Stimulated activated CD8-positive, alpha-beta memory T cell treated with anti-CD3 and anti-CD28 coated beads, Interleukin-4, amount 100 ng/mL, for 24 hours (primary cell): ENCODE measurements at places on chromosomes 12 and 14.

- DNase-seq: no peak
Observed at GRCh38 chr12:45220363-45220931, 4.6 kb downstream of the ANO6 start.

DNA sequence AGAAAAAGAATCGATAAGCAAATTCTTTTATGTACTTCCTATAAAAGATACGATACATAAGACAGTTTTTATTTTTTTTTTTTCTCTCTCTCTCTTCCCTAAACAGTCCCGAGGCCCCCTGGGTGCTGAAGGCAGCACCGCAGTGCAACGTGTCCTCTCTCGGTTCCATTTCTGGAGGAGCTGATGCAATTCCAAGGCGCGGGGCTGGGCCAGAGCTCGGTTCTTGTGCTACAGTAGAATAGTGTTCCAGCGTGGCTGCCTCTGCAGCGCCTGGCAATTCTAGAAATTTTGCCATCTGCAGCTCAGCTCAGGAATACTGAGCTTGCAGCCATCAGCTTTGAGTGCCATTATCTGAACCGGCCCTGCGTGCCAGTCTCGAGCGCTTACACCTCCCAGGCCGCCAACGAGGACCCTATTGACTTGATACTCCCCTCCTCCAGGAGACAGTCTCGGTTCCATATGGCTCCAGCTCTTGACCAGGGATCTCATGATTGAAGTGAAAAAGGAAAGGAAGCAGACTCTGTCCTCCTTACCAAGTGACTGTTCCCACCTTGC, 630 bp downstream of the ALDH1L2 start:
- DNase-seq: no peak

- no peak for DNase-seq
Observed at GRCh38 chr12:30696103-30696408, 387 bp upstream of the IPO8 start.

GRCh38 chr14:72609205-72609916, 284.5 kb downstream of the DPF3 start:
- DNase-seq: no peak

GRCh38 chr14:66359500-66359899, 126.7 kb upstream of the CCDC196 start:
- DNase-seq: no peak

DNA sequence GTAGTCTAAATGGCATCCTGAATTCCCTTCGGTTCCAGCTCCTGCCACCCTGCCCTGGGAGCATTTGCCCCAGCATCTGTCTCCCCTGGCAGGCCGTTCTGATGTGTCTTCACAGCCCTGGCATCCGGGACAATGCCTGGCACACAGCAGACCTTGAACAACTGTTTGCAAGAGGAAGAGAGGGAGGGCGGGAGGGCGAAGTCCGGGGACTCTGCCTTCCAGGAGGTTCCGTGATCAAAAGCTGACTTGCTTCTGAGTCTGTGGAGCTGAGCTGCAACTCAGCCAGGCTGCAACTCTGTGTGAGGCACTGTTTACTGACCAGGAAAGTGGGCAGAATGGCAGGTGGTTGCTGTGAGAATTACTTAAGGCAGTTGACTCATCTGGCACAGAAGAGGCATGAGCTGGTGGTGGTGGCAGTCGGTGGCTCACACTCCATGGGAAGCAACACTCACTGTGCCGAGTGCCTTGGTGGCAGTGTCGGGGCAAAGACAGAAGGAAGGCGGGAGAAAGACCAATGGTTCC, 61.1 kb upstream of the DLK1 start:
- no peak for DNase-seq

- DNase-seq: no peak
Observed at GRCh38 chr14:74243051-74243450, 3.8 kb downstream of the VSX2 start.

DNA sequence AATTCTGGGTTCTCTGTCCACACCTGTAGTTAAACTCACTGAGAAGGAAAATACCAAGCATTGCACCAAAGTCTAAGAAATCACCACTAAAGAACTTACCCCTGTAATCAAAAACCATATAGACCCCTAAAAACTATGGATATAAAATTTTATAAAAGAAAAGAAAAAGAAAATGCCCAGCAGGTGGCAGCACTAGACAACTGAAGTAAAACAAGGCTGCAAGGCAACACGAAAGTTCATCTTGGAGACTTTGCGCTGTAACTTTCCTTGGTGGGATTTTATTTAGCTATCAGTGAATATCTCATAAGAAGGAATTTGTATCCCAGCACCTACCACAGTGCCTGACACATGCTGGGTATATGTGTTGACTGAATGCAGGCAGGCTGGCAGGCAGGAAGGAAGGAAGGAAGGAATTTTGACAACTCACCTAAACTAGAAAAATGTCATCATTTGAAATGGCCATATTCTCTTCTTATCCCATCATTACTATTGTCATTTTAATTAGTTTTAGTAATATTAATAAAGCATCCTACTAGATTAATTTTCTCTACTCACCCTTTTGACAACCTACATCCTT, 68.2 kb upstream of the ETV6 start:
- DNase-seq: peak; percentile 46

- DNase-seq: no peak
Observed at GRCh38 chr12:104057771-104058197, 6.5 kb upstream of the HCFC2 start.

DNA sequence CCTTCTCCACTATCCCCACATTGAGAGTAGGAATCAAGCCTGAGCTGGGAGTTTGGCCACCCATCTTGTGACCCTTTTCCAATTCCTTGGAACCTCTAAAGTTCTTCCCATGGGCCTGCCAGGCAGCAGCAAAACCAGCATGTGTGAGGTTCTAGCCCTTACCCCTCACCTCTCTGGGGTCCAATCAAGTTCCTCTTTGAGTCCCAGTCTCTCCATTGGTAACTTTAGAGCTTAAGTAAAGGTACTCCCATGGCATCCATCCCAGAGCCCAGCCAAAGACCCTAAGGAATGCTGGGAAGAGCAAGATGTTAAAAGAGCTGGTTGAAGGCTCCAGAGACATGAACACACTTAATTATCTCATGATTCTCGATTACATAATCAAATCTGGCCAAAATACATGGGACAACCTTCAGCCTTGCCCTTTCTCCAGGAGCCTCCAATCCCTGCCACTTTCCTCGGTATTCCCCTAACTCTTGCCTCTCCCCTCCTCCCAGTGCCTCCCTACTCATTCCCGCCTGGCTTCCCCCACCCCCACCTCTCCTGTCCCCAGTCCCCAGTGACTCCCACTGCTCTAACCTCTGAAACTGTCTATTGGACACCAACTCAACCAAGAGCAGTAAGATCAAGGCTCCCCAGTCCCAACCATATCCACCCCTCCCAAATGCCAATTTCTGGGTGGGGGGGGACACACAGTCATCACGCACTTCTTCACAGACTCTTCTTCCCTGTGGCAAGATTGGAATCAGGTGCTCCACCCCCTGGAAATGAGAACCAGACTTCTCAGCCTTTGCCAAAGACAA, 4.8 kb upstream of the TNS2 start:
- no peak for DNase-seq

DNA sequence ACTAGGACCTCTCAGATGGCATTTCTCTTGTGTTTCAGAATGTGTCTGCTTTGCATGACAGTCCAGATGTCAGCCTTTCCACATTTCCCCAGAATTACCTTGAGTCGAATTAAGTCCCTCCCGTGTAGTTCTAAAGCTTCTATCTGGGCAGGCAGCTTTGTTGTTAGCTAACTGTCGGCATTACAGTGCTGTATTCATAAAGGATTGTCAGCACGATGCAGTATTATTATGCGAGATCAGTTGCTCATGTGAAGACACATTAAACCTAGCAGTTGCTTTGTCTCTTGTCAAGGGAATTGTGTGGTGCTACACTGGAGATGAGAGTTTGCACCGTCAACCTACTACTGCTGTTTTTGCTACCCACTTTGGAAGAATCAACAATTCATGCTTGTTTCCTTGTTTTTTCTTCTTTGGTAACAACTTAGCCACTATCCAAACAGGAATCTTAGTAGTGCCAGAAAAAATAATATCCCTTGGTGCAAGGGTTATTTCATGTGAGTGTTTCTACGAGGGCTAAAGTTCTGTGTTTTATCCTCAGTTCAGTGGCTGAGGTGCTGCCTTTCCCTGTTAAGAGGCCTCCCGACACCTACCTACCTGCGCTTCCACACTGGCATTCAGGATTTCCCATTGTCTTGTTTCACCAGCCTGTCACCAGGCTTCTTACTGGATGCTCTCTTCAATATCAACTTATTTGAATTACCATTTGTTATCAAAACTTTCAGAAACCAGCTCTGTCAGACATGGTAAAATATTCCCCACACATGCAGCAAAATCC, 297.9 kb upstream of the G2E3 start:
- no peak for DNase-seq
